ENCODE measurements at places on chromosomes 7 and 10.

GRCh38 chr10:89076120-89076519 lies 85.5 kb downstream of the FAS start:
- DNase-seq, result no peak

DNA sequence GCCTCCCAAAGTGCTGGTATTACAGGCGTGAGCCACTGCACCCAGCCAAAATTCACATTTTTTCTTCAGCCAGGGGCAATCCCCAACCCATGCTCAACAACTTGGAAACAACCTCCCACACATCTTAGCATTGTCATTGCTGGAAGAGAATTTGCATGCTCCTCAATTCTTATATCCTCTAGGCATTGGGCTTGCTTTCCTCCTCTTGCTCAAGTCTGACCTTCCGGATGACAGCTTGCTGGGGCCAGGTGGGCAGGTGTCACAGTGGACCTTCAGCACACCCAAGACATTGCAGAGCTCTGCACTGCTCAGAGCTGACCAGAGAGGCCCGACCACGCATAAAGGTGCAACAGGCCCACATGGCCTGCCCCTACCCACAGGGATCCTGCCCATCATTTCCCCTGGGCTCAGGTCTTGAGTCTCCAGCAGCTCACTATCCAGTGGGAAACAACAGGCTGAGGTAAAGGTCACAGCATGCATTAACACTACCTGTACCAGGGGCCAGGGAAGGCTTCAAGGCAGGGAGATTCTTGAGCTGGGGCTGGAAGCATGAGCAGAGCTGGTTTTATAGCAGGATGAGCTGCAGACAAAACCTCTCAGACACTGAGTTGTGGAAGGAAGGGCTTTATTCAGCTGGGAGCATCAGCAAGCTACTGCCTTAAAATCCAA lies 6.8 kb upstream of the GPR15LG start:
- no peak for DNase-seq

GRCh38 chr7:140342727-140343514 lies 55.4 kb downstream of the SLC37A3 start:
- no peak for DNase-seq

GRCh38 chr7:44678471-44679179 lies 70.0 kb upstream of the ZMIZ2 start:
- DNase-seq, result no peak

- DNase-seq, result no peak
These were observed 34.9 kb downstream of the SHTN1 start for GRCh38 chr10:116970050-116970449.

DNA sequence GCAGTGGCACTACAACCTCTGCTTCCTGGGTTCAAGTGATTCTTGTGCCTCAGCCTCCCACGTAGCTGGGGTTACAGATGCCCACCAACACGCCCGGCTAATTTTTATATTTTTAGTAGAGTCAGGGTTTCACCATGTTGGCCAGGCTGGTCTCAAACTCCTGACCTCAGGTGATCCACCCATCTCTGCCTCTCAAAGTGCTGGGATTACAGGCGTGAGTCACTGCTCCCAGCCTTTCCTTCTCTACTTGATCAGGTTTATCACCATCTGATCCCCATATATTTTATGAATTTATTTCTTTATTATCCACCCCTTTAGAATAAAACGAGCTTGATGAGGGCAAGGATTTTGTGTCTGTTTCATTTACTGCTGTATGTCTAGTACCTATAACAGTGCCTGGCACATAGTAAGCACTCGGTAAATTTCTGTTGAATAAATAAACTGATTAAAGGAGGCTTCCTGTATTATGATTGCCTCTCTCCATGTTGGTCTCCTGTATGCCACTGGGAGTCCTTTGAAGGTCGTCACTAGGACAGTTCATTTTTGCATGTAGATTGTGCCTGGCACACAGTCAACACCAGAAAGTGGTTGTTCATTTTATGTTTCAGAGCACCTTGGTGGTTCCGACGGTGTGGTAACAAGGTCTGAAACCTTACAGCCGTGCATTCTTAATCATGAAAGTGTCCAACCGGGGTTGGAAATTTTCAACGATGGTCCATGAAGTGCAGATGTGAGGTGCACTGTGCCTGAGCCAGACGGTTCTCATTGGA lies 9.6 kb upstream of the EIF3A start:
- DNase-seq, result no peak

DNA sequence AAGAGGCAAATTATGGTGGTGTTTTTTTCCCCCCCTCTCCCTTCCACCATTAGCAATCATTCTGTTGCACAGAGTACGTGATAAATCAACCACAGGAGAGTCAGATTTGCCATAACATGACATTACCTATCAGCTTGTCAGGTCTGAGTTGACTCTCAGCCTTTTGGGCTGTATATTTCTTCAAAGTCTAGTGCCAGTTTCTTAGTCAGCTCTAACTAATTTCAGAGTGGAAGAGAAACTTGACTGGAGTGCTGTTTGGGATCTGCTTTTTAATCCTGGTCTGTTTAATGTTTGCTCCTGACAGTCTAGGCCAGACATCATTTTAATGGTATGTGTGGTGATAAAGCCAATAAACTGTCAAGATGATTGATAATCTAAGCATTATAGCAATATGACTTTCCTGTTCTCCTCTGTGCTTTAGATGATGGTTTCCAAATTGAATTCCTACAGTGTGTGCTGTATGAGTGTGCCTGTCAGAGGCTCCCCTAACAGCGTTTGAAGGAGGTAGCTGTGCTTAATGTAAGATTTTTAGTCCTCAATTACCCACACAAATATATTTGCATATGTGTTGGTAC lies 76.9 kb downstream of the LRMDA start:
- DNase-seq, result no peak

GRCh38 chr10:12634621-12634931 lies 285.2 kb downstream of the CAMK1D start:
- no peak for DNase-seq

DNA sequence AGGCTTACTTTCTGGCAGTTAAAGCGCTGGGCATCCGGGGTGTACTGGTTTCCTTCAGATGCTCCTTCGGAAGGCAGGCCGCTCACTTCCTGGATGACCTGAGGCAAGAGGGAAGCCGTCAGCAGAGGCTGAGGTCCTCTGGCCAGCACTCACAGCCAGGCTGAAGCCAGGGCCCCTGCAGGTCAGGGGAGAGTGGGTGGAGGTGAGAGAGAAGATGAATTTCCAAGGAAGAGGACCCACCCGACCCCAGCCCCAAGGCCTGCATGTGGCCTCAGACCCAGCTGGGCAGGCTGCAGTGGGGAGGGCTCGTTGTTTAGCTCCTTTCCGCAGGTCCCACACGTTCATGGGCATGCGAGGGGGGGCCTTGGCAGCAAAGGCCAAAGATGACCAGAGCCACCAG lies 71.3 kb downstream of the VWA2 start:
- DNase-seq, result no peak

- peak; percentile 41 for DNase-seq
These were observed 19.4 kb downstream of the ZMIZ2 start for GRCh38 chr7:44767912-44768627.
